ENCODE measurements at places on chromosomes 13 and 19.

DNA sequence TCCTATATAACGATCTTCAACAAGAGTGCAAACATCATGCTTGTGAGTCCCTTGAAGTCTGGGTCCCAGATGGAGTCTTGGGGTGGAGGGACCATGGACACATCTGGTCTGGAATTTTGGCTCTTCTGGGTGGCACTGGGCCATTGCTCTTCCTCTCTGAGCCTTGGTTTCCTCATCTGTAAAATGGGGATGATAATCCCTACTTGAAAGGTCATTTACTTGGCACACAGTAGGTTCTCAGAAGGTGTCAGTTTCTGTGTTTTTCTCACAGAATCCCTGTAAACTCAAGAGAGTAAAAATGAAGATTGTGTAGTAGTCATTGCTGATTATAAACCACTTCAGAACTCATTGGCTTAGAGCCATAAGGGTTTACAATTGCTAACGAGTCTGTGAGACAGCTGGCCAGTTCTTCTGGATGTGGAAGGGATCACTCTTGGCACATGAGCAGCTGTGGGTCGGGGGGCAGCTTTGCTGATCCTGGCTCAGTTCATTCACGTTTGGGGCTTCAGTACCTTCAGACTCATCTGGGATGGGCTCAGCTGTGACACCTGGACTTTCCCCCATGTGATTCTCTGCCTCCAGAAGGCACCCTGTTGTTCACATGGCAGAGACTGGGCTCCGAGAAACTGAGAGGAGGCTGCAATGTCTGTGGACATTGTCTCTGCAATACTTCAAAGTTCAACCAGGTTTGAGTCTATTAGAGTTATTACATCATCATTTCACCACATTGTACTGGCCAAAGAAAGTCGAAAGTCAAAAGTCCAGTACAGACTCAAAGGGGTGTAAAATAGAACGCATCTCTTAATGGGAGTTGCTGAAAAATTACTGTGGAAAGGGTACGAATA lies 7.8 kb downstream of the CYP4F12 start:
- DNase-seq = no peak

DNA sequence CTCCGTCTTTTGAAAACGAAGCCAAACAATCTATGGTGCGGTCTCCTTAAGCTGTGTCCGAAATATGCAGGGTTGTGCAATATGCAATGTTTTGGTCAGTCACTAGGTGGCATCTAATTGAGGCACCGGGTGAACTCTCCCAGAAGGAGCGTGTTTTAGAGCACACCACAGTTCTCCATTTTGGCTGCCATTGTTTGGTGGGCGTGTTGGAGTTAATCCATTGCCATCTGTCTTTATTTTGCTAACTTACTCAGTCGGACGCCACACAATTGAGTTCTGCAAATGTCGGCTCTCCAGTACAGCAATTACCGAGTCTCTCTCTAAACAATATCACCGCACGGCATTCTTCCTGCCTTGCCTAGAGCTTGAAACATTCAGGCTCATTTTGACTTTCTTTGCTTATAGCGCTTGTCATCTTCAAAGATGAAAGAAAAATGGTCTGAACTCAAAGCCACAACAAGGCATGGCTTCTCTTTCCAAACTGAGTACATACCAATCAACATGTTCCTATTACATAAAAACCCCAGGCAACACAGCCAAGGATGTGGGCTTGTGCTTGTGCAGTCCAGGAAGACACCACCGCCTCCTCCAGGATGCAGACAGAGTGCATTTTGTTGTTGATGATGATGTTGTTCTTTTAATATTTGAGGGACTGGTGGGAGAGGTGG lies 182.0 kb upstream of the SERP2 start:
- DNase-seq = peak; percentile 93

- peak; percentile 39 for DNase-seq
Observed at GRCh38 chr13:25727250-25727649, 324.6 kb downstream of the SHISA2 start.

DNA sequence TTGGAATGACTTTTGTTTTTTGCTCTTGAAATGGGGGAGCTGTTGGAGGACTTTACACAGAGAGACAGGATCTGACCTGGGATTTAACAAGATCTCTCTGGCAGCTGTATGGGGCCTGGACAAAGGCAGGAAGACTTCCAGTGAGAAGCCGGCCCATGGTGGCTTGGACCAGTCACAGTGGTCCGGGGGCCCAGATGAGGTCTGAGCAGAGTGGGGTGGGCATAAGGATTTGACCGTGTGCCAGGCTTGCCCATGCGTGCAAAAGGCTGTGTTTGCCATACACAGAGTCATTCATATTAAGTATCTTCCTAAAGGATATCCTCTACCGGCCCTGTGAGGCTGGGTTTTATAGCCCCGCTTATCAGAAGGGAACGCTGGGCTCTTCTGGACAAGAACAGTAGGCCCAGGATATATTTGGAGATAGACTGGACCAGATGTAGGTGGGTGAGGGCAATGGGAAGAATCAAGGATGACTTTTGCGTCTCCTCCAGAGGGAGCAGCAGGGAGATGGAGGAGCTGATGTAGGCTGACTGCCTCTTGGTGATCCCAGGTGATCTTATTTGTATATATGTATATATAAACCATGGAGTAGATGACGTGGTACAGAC lies 4.1 kb downstream of the SPACA6 start:
- DNase-seq = no peak

DNA sequence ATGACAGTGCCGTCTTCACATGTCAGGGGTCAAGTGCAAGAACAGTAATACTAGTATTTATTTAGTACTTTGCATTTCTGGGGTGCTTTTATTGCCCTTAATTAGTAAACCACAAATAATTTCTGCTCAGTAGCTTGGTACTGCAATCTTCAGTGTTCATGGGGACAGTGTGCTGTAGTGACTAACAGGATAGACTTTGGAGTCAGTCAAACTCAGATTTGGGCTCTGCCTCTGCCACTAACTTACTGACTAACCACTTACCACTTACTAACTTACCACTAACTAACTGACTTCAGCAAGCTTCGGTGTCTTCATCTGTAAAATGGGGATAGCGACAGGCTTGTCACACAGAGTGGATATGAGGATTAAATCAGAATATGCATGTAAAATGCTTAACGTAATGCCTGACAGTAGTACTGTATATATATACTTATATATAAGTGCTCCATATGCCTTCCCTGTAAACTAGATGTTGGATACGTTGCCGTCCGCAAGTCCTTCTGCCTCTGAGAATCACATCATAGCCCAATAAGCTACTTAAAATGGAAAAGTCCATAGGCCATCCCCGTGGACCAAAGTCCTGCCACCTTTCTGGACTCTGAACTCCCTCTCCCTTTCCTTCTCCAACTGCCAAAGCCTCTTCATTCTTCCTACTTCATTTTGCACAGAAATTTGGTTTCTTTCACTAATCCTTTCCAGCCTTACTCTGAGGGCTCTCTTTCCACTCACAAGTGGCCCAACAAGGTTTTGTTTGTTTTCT lies 158.1 kb downstream of the ZIC5 start:
- no peak for DNase-seq

- no peak for DNase-seq
Observed at GRCh38 chr13:65553096-65553727, 1676.9 kb downstream of the PCDH9 start.

DNA sequence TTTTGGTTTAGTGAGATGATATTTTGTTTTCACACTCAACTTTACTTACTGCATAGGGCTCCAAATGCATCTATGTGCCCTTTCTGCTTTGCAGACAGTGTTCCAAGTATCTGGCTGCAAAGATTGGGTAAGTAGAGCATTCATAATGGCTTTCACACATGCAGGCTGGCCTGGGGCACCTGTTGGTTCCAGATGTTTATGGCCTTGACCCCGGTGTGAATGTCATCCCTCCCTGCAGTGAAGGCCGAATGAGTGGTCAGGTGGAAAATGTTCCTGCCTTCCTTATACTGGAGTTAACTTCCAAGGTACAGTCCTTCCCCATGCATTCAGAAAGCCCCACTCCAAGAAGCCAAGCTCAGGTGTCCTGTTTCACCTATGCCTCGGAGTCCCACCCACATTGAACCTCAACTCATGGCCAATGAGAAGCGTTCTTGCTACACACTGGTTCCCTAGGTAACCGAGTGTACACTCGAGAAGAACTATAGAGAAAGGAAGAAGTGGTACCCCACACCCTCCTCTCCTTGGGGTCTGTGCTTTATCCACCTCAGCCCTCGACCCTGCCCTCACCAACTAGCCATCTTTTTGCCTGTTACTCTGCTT lies 23.0 kb upstream of the ZNF536 start:
- no peak for DNase-seq

DNA sequence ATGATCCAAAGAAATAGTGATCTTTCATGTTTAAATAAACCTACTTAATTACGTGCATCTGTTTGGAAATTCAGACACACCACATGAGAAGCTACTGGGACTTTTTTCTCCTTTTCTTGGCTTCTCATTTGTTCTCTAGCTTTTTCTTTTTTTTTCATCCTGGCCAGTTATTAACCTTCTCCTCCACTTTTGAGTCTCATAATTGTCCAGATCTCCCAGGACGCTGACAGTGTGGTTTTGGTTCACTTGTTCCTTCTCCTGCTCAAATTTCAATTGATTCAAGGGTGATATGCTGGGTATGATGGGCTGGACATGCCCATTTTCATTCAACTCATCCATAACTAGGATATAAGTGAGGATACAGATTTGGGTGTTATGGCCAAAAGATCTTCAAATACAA lies 152.3 kb downstream of the TM9SF2 start:
- DNase-seq = no peak

DNA sequence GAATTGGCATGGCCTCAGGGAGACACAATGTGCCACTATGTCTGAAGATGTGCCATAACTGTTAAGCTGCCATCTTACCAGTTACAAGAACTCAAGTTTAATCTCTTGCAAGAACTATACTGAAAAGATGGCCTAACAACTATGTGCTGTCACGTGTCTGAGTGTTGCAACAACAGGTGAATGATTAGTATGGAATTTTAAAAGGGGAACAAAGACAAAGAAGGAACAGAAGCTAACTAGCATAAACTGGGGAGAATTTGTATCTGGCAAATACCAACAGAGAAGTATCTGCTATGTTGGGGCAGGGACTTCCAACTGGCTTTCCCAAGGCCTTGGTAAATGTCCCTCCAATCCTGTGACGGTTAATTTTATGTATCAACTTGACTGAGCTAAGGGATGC lies 11.5 kb upstream of the ACOD1 start:
- no peak for DNase-seq

GRCh38 chr13:50518781-50519201 lies 324.7 kb downstream of the DLEU7 start:
- DNase-seq = no peak

DNA sequence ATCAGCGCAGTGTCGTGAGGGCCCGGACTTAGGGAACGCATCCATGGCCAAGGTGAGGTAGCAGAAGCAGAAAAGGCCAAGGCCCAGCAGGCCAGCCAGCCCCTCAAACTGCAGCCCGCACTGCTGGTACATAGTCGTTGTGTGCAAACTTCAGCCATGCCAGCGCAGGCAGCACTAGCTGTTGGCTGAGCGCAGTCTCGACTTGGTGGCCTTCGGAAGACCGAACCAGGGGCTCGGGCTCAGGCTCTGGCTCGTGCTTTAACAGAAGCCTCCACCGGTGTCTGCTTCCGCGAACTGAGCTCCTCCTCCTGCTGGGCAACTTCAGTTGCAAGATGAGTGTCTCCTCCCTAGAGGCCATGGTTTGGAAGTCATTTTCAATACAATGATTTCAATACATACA lies 157.5 kb downstream of the DNAJC15 start:
- no peak for DNase-seq

- no peak for DNase-seq
Observed at GRCh38 chr13:30841154-30841553, 64.9 kb upstream of the MEDAG start.

- peak; percentile 85 for DNase-seq
Observed at GRCh38 chr13:100350601-100351000, 238.0 kb downstream of the GGACT start.

GRCh38 chr19:11699931-11700794 lies 38.6 kb downstream of the ZNF823 start:
- DNase-seq = peak; percentile 51

GRCh38 chr13:112655913-112656312 lies 33.9 kb upstream of the ATP11A start:
- no peak for DNase-seq

- DNase-seq = peak; percentile 35
Observed at GRCh38 chr19:12703046-12703445, 6.6 kb upstream of the FBXW9 start.

GRCh38 chr19:47713046-47714021 lies at the start of gene EHD2:
TSS of gene EHD2 (plus strand) at chr19:47713422. CDS start at chr19:47716613, 3,191 bp downstream.
- peak; percentile 18 for DNase-seq

- DNase-seq = no peak
Observed at GRCh38 chr19:35712567-35713505, 5.0 kb upstream of the KMT2B start.

GRCh38 chr13:103192511-103193135 lies 126.4 kb upstream of the SLC10A2 start:
- no peak for DNase-seq

GRCh38 chr13:63614874-63615612 lies 2199.4 kb upstream of the PCDH20 start:
- DNase-seq = no peak

- DNase-seq = no peak
Observed at GRCh38 chr19:41297628-41298347, 12.2 kb upstream of the CCDC97 start.

DNA sequence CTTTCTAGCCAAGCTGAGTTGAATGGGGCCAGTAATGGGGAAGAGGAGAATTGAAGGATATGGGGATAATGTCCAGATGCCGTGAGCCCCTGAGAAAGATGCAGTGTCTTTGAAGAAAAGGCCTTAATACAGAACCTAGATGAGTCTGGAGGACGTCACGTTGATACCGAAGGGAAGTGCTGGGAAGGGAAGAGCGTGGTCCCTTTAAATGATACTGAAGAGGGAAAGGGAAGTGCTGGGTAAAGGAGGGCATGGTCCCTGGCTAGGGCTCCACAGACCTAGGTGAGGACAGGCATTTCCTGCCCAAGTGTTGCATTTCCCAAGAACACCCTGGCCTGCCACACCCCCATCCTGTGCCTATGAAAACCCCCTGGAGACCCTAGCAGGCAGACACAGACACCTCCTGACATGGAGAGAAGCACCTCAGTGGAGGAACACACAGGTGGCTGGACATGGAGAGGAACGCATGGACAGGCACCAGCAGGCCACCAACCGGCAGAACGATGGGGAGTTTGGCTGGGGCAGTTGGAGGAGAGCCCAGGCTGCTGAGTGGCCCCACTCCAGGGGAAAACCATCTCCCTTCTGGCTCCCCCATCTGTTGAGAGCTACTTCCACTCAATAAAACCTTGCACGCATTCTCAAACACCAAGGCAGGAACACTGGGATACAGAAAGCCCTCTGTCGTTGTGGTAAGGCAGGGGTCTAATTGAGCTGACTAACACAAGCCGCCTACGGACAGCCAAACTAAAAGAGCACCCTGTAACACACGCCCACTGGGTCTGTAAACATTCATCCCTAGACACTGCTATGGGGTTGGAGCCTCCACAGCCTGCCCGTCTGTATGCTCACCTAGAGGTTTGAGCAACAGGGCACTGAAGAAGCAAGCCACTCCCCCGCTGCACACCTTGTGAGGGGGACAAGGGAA lies 34.9 kb upstream of the POMP start:
- no peak for DNase-seq

Data from NCI-H146 (cell line).